ENCODE measurements at places on chromosomes 2 and 18.

DNA sequence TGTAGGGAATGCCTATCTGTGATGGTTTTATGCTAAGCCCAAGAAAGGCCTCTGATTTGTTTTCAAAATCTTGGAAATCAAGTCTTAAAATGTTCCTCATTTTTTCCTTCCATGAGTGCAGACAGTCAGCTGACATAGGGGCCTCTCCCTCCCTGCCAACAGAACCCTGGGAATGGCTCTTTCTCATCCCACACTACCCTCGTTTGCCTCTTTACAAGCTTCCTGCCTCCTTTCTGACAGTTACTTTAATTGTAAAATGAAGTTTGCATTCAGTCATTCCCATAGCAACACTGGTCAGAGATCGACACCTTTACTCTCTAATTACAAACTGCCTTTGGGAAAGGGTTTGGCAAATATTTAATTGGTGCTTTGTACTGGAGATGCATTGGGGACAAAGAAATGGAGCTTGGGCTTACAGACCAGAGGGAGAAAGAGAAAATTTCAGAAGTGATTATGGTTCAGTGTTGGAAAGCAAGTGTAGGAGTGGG lies 25.4 kb downstream of the KIF5C start:
- DNase-seq: no peak

DNA sequence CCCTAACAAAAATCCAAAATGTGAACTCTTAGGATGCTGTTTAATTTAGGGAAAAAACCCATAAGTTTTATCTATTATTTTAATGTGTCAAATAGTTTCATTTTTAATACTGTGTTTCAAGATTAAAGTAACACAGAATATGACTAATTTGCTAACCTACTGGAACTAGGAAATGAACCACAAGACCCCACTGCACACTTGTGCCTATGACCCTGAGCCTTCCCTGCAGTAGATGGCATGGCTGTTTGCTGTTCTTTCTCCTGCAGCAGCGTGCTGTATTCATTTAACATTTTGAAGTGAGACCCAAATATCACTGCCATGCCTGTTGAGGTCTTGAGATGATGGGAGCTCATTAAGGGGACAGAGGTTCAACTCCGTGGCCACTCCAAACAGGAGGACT lies 565.2 kb upstream of the NRP2 start:
- no peak for DNase-seq

DNA sequence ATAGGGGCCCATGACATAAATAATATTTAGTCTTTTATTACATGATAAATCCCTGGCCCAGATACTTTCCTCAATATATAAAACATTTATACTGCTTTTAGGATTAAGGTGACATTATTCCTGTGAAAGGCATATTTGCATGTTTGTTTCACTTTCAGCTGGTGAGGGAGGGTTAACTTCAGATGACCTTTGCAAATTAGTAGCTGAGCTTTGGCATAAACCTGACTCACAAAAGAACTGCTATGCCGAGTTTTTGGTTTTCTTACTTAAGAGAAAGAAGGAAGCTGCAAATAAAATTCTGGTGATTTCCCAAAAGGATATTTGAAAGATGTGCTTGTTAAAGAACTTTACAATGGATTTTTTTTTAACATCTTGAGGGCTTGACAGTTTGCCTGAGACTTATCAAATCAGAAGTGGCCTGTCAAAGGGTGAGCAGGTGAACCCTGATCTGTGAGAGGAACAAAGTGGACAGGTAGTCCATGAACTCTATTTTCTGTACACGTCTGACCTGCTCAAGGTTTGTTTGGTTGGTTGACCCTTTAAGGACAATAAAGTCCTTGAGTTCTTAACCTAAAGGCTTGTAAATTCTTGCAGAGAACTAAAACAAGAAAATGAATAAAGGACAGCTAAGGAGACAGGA lies 93.5 kb downstream of the FAM124B start:
- DNase-seq: no peak

DNA sequence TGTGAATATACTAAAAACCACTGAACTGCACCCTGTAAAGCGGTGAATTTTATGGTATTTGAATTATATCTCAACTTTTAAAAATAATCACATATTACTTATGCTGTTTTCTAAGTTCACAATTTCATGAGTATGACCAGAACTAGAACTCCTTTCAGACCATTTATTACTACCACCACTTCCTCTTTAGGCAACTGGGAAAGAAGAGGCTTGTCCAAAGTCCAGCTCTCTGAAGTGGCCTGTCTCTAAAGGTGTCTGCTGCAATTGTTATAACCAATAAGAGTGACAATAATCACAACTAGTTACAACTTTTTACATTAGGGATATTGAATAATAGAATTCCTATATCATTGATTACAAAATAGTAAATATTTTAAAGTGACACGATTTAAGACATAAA lies 267.9 kb upstream of the PIK3C3 start:
- DNase-seq: no peak

- no peak for DNase-seq
Observed at GRCh38 chr2:120394764-120395163, 48.8 kb downstream of the INHBB start.

Measured in GM04504 (cell line).